ENCODE measurements at places on chromosomes 16 and 17.

DNA sequence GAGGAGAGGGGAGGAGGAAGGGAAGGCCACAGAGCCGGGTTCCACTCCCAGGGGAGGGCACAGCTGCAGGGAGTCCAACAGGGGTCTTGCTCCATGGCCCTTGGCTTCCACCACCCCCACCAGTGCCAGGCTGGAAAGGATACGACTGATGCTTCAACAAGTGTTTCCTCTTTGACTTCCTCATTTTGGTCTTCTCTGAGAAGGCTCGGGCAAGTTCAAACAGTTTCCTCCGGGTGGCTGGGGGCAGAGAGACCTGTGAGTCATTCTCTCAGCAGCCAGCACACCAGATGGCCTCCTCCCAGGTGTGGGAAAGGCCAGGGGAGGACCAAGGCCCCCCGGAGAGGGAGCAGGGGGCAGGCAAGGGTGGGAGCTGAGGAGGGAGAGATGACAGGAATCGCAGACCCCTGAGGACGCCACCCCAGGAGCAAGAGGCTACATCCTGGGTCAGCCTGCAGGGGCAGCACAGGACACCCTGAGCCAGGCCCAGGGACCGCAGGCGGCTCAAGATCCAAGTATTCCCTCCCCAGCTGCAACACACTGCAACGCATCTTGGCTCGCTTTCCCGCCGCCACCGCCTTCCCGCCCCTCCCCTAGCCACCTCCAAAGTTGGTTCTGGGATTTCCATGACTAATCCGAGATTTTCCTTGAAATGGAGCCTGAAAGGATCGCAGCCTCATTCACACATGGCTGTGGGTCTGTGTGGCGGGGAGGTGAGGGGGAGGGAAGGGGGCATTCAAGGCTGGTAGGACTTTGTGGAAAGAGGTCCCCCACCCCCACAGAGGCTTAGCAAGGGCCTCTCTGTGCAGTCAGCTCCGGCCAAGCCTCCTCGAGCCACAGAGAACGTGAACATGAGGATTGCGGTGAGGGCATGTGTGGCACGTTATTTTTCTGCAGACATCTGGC lies 18.4 kb upstream of the MRPS23 start:
- H3K36me3 ChIP-seq, result peaks cover 24% of the 10 kb centered on the region
- no peak overlapping the region for H3K4me3 ChIP-seq
- H3K27ac ChIP-seq, result peak overlapping the region; percentile 83
- peaks cover 38% of the 10 kb centered on the region for H3K4me1 ChIP-seq
- no peak for DNase-seq

GRCh38 chr16:83602761-83603722 lies 204.7 kb upstream of the HSBP1 start:
- DNase-seq, result no peak
- no peaks in the 10 kb centered on the region for H3K36me3 ChIP-seq
- H3K4me1 ChIP-seq, result no peaks in the 10 kb centered on the region
- no peak overlapping the region for H3K4me3 ChIP-seq

DNA sequence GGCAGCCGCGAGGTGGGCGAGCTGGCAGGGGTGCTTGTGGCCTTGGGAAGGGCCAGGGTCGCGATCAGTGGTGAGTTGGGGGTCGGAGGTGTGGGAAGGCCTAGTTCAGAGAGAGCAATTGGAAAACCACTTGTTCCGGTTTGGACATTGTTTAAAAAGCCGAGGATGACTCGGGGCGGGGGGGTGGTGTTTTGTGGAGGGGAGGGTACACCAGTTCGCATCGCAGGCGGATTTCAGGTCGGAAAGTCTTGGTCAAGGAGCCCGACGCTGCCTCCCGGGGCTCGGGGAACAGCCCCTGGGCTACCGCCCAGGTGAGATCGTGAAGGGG lies 66.4 kb downstream of the KPNA2 start:
- H3K27ac ChIP-seq, result peak overlapping the region; percentile 86
- peak overlapping the region; percentile 90 for H3K4me3 ChIP-seq
- peaks cover 29% of the 10 kb centered on the region for H3K4me1 ChIP-seq
- DNase-seq, result no peak
- no peaks in the 10 kb centered on the region for H3K27me3 ChIP-seq

GRCh38 chr17:2854143-2855055 lies 58.2 kb downstream of the RAP1GAP2 start:
- H3K4me3 ChIP-seq, result peak overlapping the region; percentile 76
- H3K27ac ChIP-seq, result no peak overlapping the region
- peaks cover 10% of the 10 kb centered on the region for H3K4me1 ChIP-seq
- peak; percentile 47 for DNase-seq

DNA sequence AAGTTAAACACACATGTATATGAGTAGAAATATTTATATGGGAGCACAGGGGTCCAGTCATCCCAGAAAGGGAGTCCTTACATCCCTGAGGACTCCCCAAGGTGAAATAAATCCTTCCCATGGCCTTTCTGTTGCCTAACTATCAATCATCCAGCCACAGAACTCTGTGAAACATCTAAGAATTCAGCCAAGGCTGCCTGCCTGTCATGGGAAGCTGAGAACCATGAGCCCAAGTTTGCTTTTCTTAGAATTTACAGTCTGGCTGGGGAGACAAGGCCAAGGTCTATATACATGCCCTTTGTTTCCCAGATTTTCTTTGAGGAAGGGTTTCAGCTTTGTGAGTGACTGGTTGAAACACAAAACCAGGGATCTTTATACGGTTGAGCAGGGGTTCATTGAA lies 15.8 kb downstream of the MYL4 start:
- peaks cover 2% of the 10 kb centered on the region for H3K36me3 ChIP-seq
- peaks cover 8% of the 10 kb centered on the region for H3K27me3 ChIP-seq
- peaks cover 9% of the 10 kb centered on the region for H3K4me1 ChIP-seq
- no peak overlapping the region for H3K27ac ChIP-seq
- no peak for DNase-seq

GRCh38 chr17:64388961-64389565 lies 1.6 kb downstream of the PECAM1 start:
- no peak for DNase-seq
- H3K27me3 ChIP-seq, result no peaks in the 10 kb centered on the region
- H3K36me3 ChIP-seq, result no peaks in the 10 kb centered on the region
- no peak overlapping the region for H3K4me3 ChIP-seq
